Activated CD4-positive, CD25-positive, alpha-beta regulatory T cell treated with anti-CD3 and anti-CD28 coated beads, Interleukin-2, amount 50 U/mL, for 16 hours (primary cell): ENCODE measurements at places on chromosomes 11 and 22.

GRCh38 chr11:111357150-111358037, 21.7 kb downstream of the POU2AF1 start:
- DNase-seq: no peak

- no peak for DNase-seq
These were observed 46.9 kb downstream of the PHF21B start for GRCh38 chr22:44962741-44963454.

GRCh38 chr11:16338393-16338792, 18.0 kb downstream of the SOX6 start:
- DNase-seq: no peak

DNA sequence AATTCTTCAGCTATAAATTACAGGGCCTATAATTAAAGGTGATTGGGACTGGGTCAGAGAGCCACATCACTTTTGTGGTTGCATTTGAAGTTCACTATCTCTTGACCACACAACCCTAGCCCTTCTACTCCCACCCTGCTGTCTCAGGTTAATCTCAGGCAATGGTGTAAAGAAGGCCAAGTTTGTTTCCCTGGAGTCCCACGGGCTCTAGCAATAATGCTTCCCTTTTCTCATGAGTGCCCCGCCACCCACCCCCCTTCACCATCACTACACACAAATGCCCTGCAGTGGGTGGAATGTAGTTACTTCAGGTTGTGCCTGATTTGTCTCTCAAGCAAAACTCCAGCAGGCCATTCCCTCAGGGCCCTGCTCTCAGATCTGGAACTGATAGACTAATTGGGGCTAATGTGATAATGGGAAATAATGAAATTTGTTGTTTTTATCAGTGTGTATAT, 1.8 kb upstream of the EHF start:
- no peak for DNase-seq

GRCh38 chr22:39309881-39310714, 9.3 kb downstream of the RPL3 start:
- DNase-seq: no peak

DNA sequence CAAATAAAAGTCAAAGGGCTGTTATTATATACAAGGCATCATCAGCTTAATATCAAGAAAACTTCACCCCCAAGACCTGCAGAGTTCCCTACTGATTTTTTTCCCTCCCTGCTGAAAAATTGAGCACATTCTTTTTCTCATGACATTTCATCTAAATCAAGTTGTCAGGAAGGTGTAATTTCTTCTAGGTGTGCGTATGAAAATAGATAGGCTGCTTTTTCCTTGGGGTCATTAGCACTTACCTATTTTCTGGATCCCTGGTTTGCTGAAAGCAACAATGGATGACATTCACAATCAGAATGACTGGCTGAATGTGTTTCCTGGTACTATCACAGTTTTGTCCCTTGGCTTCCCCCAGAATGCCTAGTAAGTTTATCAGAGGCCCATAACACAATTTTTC, 225.0 kb upstream of the KIRREL3 start:
- DNase-seq: no peak

GRCh38 chr11:112522536-112522935, 261.9 kb upstream of the PLET1 start:
- DNase-seq: no peak

DNA sequence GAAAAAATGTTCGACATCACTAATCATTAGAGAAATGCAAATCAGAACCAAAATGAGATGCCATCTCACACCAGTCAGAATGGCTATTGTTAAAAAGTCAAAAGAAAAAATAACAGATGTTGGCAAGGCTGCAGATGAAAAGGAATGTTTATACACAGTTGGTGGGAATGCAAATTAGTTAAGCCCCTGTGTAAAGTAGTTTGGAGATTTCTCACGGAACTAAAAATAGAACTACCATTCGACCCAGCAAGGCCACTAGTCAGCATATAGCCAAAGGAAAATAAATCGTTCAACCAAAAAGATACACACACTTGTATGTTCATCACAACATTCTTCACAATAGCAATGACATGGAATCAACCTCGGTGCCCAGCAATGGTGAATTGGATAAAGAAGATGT, 503.2 kb downstream of the OPCML start:
- no peak for DNase-seq

DNA sequence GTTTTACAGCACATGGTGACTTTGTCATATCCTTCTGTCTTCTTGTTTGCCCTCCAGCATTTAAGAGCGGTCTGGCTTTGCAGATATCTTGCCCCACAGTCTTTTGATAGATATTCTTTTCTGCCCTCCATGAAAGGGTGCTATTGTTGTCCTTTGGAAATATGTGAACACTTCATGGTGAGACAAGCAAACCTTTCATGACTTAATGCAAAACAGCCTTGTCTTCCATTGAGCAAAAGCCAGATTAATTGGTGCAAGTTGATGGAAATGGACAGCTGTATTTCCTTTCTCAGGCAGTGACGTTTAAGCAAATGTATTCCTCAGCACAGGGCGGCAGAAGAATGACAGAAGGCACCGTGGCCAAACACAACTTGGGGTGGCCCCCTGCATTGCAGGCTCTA, 4.4 kb downstream of the DCPS start:
- DNase-seq: no peak
